ENCODE measurements at places on chromosomes 3 and 15.

- DNase-seq: no peak
Observed at GRCh38 chr3:41265823-41266273, 66.5 kb downstream of the CTNNB1 start.

GRCh38 chr3:58179235-58180098, 31.3 kb downstream of the DNASE1L3 start:
- DNase-seq: no peak

- no peak for DNase-seq
Observed at GRCh38 chr15:74240002-74240568, 4.0 kb downstream of the CCDC33 start.

GRCh38 chr3:168121184-168122017, 25.7 kb upstream of the GOLIM4 start:
- no peak for DNase-seq

DNA sequence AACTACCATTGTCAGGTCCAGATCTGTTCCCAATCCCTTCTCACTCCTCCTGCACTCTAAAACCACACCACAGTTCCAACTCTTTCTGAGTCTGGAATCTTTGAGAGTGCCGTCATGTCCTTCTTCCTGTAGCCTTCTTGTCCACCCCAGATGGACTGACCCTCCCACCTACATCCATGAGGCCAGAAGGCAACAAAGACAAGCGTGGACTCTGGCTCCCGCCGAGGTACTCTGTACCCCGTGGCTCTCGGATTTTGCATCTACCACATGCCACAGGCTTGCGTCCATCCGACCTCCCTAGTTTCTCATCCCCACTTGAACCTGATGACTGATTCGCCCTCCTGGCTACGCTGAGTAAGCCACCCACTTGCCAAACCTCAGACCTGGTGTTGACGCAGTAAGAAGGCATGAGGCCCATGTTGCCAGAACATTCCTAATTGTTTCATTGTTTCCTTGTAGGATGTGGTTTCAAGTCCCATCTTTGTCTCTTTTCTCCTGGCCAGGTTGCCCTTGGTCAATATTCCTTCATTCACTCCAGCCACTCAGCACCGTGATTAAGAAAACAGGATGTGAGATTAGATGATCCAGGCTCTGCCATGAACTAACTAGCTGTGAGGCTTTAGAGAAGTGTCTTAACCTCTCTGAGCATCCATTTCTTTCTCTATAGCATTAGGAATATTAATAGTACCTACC, 1.1 kb upstream of the ZBTB38 start:
- no peak for DNase-seq

DNA sequence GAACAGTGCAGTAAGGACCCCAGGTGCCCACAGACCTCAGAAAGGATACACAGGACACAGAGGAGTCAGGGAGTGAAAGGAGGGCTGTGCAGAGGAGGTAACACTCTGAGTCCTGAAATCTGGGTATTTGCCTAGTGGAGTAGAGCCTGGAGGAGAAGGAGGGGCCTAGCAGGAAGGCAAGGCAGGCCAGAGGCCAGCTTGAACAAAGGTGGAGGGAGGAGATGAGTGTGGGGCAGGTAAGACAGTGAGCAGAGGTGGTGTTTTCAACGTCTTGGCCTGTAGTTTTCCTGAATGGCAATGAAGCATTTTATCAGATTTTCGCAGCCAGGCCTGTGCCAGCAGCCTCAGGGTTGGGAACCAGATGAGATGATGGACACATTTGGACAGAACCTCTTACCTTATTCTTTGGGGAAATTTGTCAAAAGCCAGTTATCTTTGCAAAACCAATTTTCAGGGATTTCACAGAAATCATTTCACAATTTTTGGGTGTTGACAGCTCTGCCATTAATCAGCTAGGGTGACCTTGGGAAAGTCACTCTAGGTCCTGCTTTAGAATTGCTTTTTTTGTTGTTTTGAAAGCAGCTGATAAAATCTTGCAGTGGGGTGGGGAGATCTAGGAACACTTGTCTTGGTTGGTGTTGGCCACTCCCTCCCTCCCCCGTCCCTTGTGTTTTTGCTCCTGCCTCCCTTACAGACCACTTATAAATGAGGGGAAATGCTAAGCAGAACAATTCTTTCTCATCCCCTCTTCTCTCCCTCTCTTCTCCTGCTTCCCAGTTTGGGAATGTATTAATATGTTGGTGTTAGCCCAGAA, 38.4 kb downstream of the SPSB4 start:
- DNase-seq: no peak

DNA sequence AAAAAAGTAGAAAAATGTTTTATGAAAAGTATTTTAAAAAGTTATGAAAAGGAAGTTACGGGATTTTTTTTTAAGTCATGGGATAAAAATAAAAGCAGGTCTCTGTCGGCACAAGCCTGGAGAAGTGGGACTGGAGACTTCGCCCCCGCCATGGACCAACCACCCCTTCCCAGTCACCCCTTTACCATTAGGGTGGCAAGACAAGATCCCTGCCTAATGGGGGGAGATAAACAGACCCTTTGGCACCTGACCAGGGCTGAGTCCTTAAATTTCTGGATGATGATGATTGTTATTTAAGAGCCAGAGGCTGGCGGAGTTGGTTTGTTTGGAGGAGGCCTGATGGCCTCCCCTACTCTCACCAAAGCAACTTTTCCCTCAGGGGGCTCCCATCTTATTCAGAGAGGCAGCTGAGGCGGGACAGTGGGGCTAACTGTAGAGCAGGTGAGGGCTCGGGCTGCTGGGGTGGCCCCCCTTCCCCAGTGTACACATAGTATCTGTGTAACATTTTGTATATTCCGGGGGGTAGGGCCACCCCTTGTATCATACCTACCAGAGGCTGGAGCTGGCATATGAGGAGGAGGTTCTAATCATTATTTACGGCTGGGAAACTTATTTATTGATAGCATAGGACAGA, 74.0 kb downstream of the ADAMTS7 start:
- no peak for DNase-seq

GRCh38 chr15:77033729-77034671, 36.9 kb downstream of the TSPAN3 start:
- no peak for DNase-seq

GRCh38 chr3:45109771-45110508, 36.2 kb downstream of the CDCP1 start:
- DNase-seq: no peak

- no peak for DNase-seq
Observed at GRCh38 chr15:42016971-42017370, 3.9 kb downstream of the PLA2G4E start.

GRCh38 chr15:28943146-28943545, 57.4 kb downstream of the APBA2 start:
- no peak for DNase-seq

DNA sequence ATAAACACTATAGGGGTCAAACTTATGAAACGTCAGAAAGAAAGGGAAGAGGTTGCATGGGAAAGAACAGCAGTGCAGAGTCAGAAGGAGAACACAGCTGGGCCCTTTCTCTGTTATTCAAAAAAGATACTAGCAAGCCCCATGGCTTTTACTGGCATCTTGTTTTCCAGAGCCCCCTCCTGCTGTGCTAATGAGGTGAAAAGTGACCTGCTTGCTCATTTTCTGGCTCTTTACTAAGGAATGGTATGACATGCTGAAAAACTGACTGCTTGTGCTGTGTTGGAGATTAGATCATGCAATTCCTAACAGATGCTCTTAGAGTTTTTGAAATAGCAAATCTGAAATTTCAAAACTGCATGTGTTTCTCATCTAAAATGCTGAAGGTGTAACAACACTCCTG, 541.6 kb upstream of the ALCAM start:
- DNase-seq: no peak

DNA sequence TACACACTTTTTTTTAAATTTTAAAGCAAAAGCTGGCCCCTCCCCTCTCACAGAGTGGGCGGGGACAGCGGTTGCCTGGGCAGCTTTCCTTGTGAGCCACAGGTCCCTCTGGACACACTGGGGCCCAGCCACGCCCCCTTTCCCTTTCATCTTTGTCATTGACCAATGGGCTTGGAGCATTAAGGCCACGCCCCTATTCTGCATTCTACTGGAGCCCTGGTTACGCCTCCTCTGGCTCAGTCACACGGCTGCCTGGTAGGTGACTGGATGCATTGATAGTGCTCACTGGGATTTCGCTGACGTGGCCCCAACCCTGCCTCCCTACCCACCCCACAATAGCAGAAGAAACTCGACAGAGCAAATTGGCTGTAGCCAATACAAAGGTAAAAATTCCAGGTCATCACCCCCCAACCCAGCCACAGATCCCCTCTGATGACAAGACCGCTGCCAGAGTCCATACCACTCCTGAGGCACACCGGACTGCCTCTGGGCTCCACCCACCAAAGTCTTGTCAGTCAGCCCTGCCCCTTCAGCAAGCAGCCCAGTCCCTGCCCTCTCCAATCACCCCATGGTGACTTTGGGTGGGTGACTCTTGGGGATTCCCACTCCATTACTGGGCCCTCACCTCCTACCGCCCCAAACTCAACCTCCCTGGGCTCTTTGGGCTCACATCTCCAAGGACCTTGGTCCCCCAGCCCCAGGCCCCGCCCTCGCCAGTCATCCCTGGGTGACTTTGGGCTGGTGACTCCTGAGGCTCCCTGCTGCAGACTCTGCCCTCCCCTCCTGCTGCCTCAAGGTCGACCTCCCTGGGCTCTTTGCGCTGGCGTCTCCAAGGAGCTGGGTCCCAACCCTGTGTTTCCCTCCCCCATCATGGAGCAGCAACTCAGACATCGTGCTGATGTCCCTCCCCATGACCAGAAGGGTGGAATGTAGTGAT, 112.2 kb upstream of the FAN1 start:
- no peak for DNase-seq

DNA sequence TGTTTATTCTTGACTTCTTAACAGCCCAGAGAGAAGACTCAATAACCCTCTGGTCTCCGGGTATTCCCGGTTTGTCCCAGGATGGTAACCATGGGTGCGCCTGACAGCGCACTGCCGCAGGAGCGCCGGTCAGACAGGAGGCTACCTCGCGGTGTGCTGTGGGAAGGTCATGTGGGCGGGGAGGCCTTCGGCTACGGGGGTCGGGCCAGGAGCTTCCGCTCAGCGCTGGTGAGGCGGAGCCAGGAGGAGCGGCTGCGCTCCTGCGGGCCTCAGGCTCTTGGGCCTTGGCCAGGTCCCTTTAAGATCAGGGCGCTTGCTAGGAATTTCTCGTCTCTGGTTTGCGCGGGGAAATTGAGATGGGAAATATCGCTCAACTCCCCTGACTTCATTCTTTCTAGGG, 182.3 kb upstream of the NDN start:
- no peak for DNase-seq

DNA sequence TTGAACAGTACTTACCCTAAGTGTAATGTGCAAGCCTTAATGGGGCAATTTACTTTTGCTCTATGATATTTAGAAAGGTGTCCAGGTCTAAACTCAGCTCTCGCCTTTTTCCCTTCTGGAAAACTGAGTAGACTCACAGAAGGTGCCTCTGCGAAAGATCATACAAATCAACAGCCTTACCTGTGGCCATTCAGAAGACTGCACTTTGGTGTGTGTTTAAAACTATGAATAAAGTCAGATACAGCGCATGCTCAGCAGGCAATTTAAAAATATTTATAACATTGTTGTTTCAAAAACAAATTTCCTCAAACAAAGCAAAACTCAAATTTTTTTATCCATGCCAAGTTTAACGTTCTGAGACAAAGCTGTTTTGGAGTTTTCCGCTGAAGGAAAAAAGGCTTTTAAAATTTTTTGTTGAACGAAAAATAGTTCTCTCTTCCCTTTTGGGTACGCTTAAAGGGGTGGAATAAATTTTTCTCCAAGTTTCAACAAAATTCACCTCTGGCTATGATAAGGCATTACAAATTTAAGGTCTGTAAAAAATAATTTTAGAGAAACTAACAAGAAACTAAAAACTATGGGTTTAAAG, 156.3 kb downstream of the TIGIT start:
- no peak for DNase-seq

- no peak for DNase-seq
Observed at GRCh38 chr3:2657971-2658370, 452.2 kb downstream of the IL5RA start.

DNA sequence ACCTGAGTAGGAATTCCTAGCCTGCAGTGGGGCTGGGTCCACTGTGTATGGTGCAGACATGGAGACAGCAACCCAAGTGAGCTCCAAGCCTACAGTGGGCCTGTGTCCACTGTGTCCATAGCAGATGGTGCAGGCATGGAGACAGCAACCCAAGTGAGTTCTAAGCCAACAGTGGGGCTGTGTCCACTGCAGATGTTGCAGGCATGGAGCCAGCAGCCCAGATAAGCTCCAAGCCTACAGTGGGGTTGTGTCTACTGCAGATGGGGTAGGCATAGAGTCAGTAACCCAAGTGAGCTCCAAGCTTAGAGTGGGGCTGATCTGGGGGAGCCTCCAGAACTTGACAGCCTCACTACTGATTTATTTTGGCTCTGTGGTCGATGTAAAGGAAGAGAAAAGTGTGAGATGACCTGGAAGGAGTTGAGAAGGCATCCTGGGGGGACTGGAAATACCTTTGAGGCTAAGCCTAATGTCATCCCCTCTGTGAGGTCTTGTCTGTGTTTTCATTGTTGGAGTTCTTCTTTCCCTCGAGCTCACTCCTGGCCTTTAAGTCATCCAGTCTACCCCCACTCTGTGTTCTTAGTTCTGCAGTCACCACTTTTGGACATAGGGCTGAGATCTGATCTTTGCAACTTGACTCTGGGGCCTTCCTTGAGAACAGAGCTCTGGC, 22.4 kb upstream of the IL16 start:
- no peak for DNase-seq

- no peak for DNase-seq
Observed at GRCh38 chr3:136396916-136397315, 146.8 kb downstream of the PCCB start.

DNA sequence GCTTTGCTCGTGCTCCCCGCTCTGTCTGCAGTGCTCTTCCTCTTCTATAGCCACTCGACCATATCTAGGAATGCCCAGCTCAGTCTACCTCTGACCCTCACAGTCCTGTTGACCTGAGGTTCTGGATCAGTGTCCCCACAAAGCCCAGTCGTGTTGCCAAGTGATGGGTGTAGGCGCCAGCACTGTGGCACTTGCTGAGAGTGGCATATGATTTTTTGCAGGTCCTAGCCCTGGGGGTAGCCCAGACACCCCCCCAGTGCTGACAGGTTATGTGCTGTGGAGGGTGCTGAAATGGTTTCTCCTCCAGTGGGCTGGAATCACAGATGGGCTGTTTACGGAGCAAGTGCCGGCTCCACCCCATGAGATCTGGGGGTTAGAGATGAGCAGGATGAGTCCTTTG, 32.5 kb downstream of the ACAD9 start:
- no peak for DNase-seq

DNA sequence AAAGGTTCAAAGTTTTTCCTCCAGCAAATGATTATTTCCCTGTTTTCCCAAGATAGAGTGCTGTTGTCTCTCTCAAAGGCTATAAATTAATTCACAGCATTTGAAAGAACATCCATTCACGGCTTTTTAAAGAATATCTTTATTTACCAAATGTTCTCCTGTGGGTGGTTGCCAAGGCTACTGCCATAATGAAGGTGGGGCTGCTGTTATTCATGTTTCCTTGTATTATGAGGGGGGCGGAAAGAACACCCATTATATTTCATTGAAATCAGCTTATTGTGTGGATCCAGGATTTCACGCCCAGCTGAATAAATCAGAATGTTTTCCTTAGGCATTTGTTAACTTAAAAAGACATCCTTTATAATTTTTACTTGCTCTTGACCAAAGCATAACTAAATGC, 10.1 kb downstream of the SRP14 start:
- no peak for DNase-seq

- DNase-seq: no peak
Observed at GRCh38 chr15:60421544-60421943, 23.8 kb upstream of the ANXA2 start.

Data from stimulated activated CD4-positive, alpha-beta T cell treated with anti-CD3 and anti-CD28 coated beads, Interleukin-15, amount 100 ng/mL, for 48 hours (primary cell).